ENCODE measurements at places on chromosomes 4 and X.
A peak's percentile ranks its signal among the peaks of the same experiment; 100 is the strongest.

- DNase-seq: no peak
These were observed 124.1 kb downstream of the RNF150 start for GRCh38 chr4:141009129-141009528.

DNA sequence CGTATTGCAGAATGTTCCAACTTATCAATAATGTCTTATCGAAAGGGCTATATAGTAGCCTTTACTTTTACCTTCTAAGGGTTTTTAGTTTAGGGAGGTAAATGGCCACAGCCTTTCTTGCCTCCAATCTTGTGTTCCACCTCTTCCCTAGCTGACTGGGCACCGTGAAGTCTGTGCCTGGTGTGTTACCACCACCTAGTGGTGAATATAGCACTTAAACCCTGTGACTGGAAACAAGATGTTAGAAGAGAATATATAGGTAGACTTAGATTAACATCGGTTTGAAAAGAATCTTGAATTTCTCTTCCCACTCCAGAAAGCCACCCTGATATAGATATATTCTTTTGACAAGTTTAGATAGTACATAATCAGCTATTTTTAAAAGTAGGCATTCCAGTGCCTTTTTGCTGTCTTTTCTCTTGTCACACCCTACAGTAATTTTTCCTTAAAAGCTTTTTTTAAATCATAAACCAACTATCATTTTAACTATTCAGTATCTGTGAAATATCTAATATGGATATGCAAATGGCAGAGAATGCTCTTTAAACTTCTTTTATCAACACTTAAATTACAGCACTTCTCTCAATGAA is 27.8 kb upstream of the ADH7 start:
- DNase-seq: peak; percentile 80

- DNase-seq: no peak
These were observed 26.8 kb downstream of the DOCK11 start for GRCh38 chrX:118522230-118522926.

GRCh38 chrX:123170546-123170945 is 13.5 kb upstream of the GRIA3 start:
- no peak for DNase-seq

- DNase-seq: no peak
These were observed 286.8 kb downstream of the CBLL2 start for GRCh38 chrX:22559506-22559905.

GRCh38 chr4:89502581-89502980 is 195.0 kb upstream of the GPRIN3 start:
- DNase-seq: no peak

GRCh38 chrX:140141444-140142029 is 176.2 kb upstream of the CXorf66 start:
- DNase-seq: peak; percentile 16

GRCh38 chrX:10050481-10050880 is 83.3 kb downstream of the CLDN34 start:
- peak; percentile 56 for DNase-seq

Data from mesendoderm (in vitro differentiated cells).